Sigmoid colon (tissue), 7 donors: ENCODE measurements at places on chromosomes 6 and 20. TPM values are rescaled to one million over a fixed set of nuclear protein-coding genes. Genes with fewer than 3 reads are reported as not detected.

Gene LRRC73
- total RNA-seq, result 0.33 TPM

Gene LRRC1
- 23.8 TPM for total RNA-seq

Gene STMND1
- 0.36 TPM for total RNA-seq

Gene PRR18
- total RNA-seq, result not detected

Gene CLDN20
- total RNA-seq, result not detected

Gene ELOVL4
- 2.2 TPM for total RNA-seq

Gene CHRNA4
- total RNA-seq, result not detected

Gene CPNE5
- total RNA-seq, result 3.8 TPM
